Stimulated activated naive CD4-positive, alpha-beta T cell (primary cell): ENCODE measurements at places on chromosomes 5 and 9.

DNA sequence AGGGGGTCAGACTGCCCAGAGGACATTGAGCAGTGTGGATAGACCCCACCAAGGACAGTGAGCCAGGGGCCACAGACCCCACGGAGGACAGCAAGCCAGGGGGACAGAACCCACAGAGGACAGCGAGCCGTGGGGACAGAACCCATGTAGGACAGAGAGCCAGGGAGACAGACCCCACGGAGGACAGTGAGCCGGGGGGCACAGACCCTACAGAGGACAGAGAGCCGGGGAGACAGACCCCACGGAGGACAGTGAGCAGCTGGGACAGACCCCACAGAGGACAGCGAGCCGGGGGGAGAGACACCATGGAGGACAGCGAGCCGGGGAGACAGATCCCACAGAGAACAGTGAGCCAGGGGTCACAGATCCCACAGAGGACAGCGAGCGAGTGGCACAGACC is 3.4 kb upstream of the ZDHHC11 start:
- no peak for DNase-seq

DNA sequence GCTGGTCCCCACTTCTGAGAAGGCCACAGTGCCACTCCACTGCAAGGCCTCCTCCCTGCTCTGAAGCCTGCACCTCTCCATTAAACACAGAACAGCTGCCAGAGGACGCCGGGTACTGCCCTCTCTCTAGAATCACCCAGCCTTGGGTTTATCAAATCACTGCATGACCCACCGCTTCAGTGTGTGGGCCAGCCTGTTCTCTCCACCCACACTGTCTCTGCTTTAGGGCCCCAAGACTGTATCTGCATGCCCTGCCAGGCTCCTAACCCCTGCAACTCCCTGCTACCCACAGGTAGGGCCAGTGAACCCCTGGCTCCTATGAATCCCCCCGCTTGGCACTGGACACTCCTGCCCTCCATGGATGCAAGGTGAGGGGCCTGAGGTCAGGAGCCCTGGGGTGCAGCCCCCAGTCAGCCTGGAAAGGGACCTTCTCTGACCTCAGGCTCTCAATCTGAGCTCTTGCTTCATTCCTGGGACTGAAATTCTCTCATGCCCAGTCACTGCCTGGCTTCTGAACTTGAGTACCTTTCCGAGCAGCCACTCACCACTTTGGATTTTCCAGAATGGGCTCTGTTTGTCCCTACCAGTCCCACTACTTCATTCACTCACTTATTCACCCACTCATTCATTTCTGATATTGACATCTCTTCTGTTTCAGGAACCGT is 206.3 kb downstream of the GABBR2 start:
- DNase-seq = no peak

GRCh38 chr5:163509291-163509951 is 4.0 kb downstream of the MAT2B start:
- no peak for DNase-seq

- no peak for DNase-seq
Measured at GRCh38 chr5:157540707-157541446, 34.7 kb downstream of the ADAM19 start.

- DNase-seq = no peak
Measured at GRCh38 chr5:72790186-72790585, 26.3 kb upstream of the TNPO1 start.

- no peak for DNase-seq
Measured at GRCh38 chr5:157554179-157555036, 21.2 kb downstream of the ADAM19 start.

- no peak for DNase-seq
Measured at GRCh38 chr9:4146293-4146692, 153.6 kb downstream of the GLIS3 start.

DNA sequence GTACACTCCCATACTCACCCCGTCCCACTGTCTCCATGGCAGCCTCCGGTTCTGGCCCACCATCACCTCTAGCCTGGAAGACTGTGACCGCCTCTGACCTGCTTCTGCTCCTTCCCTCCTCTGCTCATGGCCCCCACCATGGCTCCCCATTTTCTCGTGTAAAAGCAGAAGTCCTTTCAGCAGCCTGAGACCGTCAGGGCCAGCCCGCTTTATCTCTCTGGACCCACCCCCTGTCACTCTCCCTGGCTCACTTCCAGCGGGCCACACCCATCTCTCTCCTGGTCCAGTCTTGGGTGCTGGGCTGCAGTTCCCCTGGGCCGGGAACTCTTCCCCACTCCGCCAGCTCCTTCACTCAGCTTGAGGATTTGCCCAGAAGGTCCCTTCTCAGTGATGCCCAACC is 96.0 kb upstream of the RUFY1 start:
- no peak for DNase-seq

GRCh38 chr9:121557581-121558447 is 58.2 kb upstream of the GGTA1 start:
- DNase-seq = no peak

- no peak for DNase-seq
Measured at GRCh38 chr9:93209097-93209496, 25.2 kb downstream of the WNK2 start.

- no peak for DNase-seq
Measured at GRCh38 chr5:91277093-91277626, 106.0 kb downstream of the ARRDC3 start.

GRCh38 chr5:77065256-77065655 is 21.8 kb downstream of the ZBED3 start:
- DNase-seq = no peak

- DNase-seq = no peak
Measured at GRCh38 chr5:133357758-133358157, 254.6 kb downstream of the FSTL4 start.

- no peak for DNase-seq
Measured at GRCh38 chr9:127144670-127145445, 22.4 kb upstream of the ANGPTL2 start.

- no peak for DNase-seq
Measured at GRCh38 chr9:129023036-129023907, 4.9 kb downstream of the SH3GLB2 start.

- no peak for DNase-seq
Measured at GRCh38 chr5:172336264-172336663, 52.7 kb upstream of the UBTD2 start.

- DNase-seq = no peak
Measured at GRCh38 chr5:116510517-116510916, 64.1 kb downstream of the SEMA6A start.

- DNase-seq = peak; percentile 69
Measured at GRCh38 chr9:36023260-36024048, 13.3 kb upstream of the RECK start.

DNA sequence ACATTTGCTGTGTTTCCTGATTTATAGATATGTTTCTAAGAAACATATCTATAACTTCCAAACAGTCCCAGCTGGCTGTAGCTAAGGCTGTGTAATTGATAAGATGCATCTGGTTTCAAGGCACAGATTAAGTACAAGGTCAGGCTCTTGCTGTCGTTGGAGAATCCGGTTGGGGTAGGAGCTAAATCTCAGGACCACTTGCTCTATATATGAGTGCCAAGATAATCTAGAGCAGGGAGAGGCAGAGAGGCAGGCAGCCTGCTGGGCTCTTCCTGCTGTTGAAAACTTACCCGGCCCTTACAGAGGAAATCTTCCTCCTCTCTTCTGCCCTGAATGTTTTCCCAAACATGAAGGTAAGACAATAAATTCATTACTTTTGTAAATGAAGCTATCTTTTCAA is at the start of gene C7:
Gene C7 (plus strand): TSS at position 234 of the 400 bp plus-strand sequence. CDS start 114 bp downstream, at position 348.
- no peak for DNase-seq

GRCh38 chr5:1106385-1107166 is 5.3 kb downstream of the SLC12A7 start:
- peak; percentile 20 for DNase-seq

GRCh38 chr5:4551034-4551433 is 589.1 kb upstream of the ADAMTS16 start:
- DNase-seq = no peak

DNA sequence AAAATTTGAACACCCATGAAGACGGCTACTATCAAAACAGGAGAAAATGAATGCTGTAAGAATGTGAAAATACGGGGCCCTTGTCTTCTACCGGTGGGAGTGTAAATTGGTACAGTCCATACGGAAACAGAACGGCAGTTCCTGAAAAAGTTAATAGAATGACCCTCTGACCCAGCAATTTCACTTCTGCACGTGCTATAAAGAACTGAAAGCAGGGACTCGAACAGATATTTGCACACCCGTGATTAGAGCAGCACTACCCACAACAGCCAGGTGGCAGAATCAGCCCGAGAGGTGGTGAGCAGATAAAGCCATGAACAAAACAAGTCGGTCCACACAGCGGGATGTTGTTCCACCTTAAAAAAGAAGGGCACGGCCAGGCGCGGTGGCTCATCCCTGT is 22.6 kb upstream of the SLC12A7 start:
- DNase-seq = no peak

DNA sequence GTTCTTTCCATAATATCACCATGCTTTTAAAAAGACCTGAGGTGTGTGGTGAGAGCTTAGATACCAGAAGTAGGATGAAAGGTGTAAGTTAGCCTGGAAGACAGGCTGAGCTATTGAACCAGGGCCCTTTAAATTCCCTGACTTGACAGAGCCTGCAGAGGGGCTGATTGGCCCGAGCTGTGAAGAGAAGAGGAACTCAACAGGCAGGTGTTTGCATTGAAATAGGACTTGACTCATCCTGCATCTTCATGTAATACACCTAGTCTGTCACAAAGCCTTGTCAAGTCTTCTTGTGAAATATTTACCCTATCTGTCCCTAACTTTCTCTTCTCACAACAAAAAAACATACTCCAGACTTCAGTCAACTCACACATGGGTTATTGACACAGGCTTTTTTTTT is 16.6 kb upstream of the ANP32B start:
- DNase-seq = no peak
